Ascending aorta (tissue), 2 donors: ENCODE measurements at places on chromosomes 13 and 19. TPM values are rescaled to one million over a fixed set of nuclear protein-coding genes. Genes with fewer than 3 reads are reported as not detected.

The KLK14 gene
- not detected for total RNA-seq

The GPC6 gene
- total RNA-seq, result 23.2 TPM

The CLEC17A gene
- total RNA-seq, result not detected

The FAM98C gene
- 11.1 TPM for total RNA-seq

GRCh38 chr13:51155776-51156515 is 44.9 kb upstream of the C13orf42 start:
- H3K27ac ChIP-seq, result no peak overlapping the region
- H3K4me1 ChIP-seq, result no peaks in the 10 kb centered on the region
- H3K27me3 ChIP-seq, result no peaks in the 10 kb centered on the region
- H3K4me3 ChIP-seq, result no peak overlapping the region
- no peak for DNase-seq
